ENCODE measurements at places on chromosomes 4 and X.

- no peak for DNase-seq
Measured at GRCh38 chrX:13651150-13651549, 1.8 kb upstream of the TCEANC start.

- DNase-seq, result no peak
Measured at GRCh38 chr4:112881842-112882241, 167.6 kb upstream of the ANK2 start.

DNA sequence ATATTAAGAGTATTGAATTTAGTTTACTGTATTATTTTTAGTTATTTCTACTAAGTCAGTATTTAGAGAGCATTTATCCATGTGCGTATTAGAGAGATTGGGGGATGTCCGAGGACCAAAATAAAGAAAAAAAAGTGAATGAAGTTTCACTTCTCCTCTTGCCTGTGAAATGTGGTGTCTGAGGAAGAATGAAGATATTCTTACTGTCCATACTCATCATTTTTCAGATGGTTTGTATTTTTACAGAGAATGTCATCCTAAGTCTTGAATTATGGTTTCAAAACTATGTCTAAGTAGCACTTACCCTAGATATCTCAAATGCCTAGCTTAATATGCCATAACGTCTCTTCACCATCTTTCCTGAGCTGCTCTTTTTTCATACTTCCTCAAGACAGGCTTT is 854.3 kb downstream of the C4orf33 start:
- DNase-seq, result no peak

DNA sequence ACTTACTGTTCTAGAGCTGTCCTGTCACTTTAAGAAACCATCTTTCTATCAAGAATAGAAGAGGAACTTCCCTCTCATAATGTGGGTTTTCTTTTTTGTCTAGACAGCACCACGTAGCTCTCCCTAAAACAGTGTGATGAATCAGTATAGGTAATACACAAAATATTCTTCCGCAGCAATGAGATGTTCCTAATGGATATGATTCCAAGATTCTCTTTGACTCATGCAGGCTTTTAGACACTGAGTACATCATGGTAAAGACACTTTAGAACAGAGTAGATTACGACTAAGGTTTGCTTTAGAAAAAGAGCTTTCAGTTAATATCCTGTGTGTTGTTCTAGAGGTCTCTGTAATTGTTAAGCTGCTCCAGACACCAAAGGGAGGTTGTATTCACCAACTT is 69.8 kb downstream of the PTTG2 start:
- DNase-seq, result no peak

GRCh38 chr4:123939621-123940020 is 543.0 kb downstream of the SPRY1 start:
- DNase-seq, result no peak

- DNase-seq, result no peak
Measured at GRCh38 chrX:20263474-20263873, 3.2 kb downstream of the RPS6KA3 start.

DNA sequence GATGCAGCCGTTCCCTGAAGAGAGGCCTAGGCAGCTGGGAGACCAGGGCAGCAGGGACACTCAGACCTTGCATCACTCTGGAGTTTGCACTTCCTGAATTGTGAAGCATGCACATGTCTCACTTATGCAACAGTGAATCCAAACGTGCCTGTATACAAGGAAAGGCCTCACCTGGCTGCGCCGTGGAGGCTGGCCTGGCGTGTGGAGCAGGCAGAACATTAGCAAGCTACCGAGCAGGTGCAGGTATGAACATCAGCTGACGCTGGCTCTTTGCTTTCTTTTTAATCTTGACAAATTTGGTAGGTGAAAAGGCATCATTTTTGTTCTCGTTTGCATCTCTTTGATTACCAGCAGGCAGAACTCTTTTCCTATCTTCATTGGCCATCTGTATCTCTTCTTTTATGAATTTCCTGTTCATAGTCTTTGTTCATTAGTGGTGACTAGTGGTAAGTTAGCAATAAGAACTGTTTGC is 37.1 kb upstream of the IRAK1 start:
- DNase-seq, result no peak

- no peak for DNase-seq
Measured at GRCh38 chr4:18636001-18636585, 614.5 kb upstream of the LCORL start.

DNA sequence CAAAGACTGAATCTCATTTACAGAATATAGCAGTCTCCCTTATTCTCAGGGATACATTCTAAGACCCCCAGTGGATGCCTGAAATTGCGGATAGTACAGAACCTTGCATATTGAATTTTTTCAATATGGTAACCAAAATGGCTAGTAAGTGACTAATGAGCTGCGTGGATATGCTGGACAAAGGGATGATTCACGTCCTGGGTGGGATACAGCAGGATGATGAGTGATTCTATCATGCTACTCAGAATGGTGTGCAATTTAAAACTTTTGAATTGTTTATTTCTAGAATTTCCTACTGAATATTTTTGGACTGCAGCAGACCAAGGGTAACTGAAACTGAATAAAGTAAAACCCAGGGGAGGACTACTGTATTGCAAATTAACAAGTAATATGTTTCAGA is 66.7 kb downstream of the STAG2 start:
- no peak for DNase-seq

DNA sequence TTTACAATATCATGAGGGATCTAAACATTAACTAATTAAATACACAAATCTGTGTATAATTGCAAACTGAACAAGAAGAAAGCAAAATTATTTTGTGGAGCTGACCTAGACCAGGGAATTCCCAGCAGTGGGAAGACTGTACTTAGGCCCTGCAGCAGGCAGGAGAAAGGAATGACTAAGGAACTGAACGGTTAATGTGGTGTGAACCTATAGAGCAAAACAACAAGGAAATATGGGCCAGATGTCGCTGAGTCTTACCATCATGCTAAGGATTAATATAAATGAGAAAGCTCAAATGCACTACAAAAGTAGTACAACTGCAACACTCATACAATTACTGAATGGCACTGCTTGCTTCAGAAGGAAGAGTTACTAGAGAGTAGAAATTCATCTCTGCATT is 120.3 kb upstream of the ATXN3L start:
- DNase-seq, result no peak

DNA sequence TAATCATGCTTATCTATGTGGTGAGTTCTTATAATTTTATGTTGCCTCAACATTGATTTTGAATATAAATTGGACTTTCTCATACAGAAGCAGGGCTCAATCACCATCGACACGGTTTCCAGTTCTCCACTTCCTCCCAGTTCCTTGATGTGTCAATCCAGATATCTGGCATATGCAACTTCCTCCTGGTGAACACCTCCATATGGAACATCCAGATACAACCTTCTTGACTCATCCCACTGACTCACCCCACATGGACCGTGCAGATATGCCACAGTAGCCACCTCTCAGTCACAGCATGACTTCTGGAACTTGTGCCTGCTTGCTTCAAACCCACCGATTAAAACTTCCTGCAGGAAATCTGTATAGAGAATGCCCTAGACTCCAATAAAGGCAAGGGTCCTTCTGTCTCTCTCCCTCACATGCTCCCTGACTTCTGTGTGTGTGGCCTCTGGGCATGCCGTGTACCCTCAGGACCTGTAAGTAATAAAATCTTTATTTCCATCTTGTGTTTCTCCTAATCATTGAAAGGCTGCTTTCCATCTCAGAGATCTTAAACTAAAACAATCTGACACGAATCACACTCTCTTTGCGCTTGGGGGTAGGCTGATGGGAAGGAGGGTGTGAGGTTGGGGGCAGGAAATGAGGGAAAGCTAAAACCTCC is 67.0 kb downstream of the HTRA3 start:
- no peak for DNase-seq

DNA sequence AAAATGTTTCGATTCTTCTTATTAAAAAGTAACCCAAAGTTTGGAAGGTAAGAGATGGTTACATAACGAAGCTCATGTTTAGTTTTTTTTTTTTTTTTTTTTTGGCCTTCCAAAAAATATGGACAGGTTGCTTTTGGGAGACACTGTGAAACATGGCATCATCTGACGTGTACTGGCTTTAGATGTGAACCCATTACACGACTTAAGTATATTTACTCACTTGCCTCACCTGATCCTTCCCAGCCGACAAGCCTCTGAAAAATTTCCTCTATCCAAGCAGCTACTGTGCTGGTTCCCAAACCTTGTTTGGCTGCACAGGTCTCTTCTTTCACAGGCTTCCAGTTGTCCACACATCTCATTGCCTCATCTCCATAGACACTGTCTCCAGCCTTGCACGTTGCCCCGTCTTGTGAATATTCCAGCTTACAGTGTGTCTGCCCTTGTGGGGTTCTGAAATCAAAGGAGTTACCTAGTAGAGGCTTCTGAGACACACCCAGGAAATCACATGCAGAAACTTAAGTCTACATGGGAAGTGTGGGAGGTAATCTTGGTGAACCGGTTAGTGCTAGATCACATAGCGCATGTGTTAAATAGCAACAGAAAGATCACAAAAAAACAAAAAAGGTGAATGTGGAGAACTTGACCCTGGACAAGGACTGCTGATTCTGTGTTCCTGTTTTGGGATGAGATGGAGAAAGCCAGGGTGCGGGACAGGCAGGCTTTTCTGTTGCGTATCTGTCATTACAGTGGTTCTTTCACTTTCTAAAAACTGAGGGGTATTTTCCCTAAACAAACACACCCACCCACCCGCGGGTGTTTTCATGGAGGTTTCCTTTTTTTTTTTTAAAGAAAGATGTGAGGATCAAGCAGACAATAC is 328.6 kb downstream of the ARHGAP10 start:
- peak; percentile 10 for DNase-seq

DNA sequence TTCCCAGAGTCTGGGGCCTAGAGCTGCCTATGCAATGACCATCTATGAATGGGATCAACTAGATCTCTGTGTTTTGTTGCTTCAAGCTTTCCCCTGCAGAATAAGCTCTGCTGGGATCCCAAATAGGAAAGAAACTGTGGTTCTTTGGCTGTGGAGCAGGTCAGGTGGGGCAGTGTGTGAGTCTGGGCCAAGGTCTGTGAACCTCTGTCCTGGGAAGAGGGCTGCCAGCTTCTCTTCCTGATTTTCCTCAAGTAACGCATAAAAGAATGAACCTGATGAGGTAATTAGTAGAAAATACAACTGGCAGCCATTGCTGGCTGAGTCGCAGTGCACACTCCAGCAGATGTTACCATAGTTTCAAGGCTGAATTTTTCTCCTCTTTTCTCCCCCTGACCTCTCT is 4.6 kb upstream of the PIN4 start:
- no peak for DNase-seq

GRCh38 chr4:110033355-110034025 is 120.8 kb downstream of the EGF start:
- no peak for DNase-seq

- DNase-seq, result peak; percentile 22
Measured at GRCh38 chr4:186104114-186104889, at the start of gene FAM149A. FAM149A (plus strand) TSS chr4:186104704.

DNA sequence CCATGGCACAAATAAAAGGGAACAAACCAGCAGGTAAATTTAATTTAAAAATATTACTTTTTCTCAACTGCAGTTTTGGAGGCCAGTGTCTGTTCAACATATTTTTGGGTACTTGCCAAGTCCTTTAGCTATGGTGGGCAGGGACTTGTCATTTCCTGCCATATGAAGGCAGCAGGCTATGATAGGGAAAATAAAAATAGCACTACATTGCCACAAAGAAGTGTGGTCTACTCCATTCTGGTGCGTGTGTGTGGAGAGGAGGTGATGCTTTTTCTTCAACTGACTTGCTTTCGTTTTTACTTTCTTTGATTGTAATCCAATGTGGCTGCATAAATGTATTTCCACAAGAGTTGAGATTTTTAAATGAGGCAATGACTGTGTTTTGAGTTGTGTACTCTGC is 17.2 kb downstream of the GPR174 start:
- DNase-seq, result peak; percentile 48

DNA sequence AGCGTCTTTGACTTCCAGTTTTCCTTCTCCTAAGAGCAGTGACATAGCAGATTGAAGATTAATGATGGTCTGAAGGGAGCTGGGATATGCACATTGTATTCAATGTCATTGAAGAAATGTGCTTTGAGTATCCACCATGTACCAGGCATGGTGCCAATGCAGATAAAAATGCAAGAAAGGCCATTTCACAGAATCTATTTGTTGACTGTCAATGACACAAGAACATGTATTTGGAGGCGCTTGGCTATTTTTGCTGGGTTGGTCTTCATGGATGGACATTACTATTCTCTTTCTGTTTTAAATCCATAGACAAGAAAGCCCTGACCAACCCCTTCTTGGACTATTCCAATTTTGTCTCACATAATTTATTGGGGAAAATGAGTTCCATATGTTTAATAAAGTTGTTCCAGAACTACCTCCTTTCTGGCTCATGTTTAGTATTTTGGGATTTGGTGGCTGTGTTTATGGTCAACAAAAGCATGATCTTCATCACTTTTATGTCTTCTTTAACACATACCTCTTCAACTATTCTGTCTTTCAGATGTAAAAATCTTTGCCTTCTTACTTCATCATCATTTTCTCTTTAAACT is 174.5 kb downstream of the CPE start:
- DNase-seq, result no peak

DNA sequence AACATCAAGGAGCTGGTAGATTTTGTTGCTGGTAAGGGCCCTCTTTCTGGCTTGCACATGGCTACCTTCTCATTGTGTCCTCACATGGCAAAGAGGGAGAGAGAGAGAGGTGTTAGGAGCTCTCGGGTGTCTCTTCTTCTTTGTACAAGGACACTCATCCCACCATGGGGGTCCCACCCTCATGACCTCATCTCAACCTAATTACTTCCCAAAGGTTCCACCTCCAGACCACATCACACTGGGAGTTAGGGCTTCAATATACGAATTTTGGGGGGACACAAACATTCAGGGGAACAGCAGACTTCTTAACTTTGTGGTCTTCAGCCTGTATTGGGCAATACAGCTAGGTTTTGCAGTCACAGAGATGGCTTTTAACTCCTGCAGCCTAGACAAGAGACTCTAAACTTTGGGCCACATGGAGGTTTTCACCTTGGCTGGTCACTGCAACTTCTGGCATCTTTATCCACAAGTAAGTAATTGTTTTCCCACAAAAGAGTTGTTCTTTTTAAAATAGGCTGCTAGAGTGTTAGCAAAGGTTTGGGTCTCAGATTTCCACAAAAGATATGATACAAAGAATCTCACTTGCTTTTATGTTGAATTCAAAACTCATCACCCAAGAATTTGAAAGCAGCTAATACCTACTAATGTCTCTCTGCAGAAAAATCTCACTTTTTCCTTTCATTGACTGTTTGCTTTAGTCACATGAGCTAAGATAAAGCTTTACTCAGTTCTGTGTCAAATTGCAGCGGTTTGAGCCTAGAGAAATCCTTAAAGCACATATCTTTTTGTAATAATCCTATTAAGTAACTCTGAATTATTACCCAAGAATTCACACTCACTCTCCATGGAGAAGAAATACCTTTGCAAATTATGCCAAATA is 39.6 kb upstream of the BBS12 start:
- DNase-seq, result no peak
